ENCODE measurements at places on chromosomes 13 and 19.

DNA sequence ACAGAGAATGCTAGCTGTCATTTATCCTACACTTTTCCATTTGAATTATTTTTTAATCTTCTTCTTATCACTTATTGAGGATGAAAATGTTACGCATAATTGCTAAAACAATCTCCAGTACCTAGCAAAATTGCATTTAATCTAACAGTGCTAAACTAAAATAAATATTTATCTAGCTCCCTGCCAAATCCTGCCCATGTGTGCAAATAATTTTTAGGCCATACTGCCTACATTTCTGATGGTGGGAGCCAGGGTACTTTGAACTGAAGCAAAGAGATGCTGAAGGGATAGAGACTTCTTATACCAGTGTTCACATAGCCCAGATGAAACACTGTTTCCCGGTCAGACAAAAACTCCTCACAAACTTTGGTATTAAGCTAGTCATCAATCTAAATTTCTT, 1268.7 kb upstream of the PCDH20 start:
- DNase-seq = no peak

DNA sequence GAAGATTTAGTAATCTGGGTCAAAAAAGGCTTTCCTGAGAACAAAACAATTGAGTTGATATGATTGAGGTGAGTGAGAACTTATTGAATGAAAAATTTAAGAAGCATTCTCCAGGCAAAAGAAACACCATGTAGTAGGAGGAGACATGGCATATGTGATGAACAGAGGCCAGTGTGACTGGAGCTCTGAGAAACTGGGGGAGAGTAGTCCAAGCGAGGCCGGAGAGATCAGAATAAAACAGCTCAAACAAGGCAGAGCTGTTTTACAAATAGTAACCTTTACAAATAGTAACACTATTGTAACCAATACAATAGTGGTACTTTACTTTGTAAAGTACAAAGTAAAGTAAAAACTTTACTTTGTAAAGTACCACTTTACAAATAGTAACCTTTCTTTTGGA, 1159.1 kb downstream of the PCDH9 start:
- DNase-seq = no peak

GRCh38 chr13:51222037-51222685, at the start of gene FAM124A:
TSS of gene FAM124A (plus strand) at chr13:51222398. CDS start at chr13:51222502, 104 bp downstream.
- DNase-seq = no peak

GRCh38 chr13:30020726-30021312, 170.4 kb upstream of the UBL3 start:
- DNase-seq = no peak

- DNase-seq = no peak
Observed at GRCh38 chr13:103002279-103002678, 63.9 kb downstream of the SLC10A2 start.

DNA sequence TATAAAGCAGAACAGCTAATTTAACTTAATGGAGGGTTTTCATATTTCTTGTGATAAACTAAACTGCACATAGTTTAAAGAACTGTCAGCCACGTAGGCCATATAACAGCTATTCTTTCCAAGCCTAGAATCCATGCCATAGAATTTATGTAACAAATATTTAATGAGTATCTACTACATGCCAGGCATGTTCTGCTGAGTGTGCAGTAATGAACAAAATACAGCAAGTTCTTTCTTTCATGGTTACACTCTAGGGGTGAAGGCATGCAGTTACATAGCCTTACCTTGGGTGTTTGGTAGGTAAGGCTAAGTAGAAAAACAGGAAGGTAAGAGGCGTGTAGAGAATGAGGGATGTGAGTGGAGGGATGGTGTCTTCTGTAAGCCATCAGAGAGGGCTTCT, 4.6 kb downstream of the URI1 start:
- no peak for DNase-seq

- no peak for DNase-seq
Observed at GRCh38 chr13:47929156-47929555, 71.9 kb downstream of the SUCLA2 start.

All from SW 1271 (cell line).